ENCODE measurements at places on chromosomes 11 and 22. TPM values are rescaled to one million over a fixed set of nuclear protein-coding genes. Genes with fewer than 3 reads are reported as not detected.

Gene KCNJ11
- total RNA-seq: 4.8 TPM

Gene PANX3
- total RNA-seq: not detected

Gene TMA7B
- 0.63 TPM for total RNA-seq

Gene LMO2
- total RNA-seq: 60.6 TPM

Gene MS4A15
- not detected for total RNA-seq

DNA sequence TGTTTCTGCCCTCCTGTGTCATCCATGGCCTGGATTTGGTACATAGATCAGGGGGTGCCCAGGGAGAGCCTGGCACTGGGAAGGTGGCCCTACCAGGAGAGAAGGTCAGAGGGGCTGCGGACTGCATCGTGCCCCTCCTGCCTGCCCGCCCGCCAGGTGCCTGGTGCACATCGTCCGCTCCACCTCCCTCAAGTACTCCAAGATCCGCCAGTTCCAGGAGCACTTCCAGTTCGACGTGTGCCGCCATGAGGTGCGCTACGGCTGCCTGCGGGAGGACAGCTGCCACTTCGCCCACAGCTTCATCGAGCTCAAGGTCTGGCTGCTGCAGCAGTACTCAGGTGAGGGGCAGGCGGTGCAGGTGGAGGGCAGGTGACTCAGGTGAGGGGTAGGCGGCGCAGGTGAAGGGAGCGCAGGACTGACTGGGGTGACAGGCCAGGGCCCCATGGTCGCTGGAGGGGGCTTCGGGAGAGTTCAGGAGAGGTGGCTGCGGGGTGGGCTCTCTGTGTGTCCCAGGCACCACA is 32.7 kb upstream of the TEF start:
- no peak for DNase-seq

DNA sequence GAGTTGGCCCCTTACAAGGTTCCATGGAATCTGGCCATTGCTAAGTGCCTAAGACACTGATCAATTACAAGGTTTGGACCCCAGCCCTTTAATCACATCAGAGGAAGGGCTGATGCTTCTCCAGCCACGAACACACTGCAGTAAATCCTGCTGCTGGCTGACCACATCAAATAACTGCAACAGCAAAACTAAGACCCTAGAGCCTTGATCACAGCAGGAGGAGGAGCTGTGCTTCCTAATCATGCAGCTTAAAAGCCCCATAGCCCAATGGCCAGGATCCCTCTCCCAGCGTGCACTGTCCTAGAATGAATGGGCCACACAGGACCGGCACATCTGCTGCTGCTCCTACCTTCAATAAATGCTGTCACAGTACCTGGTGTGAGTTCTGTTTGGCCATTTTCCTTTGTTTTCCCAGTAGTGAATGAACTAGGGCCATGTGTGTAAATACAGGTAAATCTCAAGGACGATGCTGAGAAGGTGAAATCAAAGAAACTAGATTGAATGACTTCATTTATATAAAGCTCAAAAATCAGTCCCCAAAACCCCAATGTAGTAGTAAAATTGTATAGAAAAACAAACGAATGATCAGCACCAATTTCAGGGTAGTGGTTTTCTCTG is 12.7 kb downstream of the ZP1 start:
- no peak for DNase-seq

DNA sequence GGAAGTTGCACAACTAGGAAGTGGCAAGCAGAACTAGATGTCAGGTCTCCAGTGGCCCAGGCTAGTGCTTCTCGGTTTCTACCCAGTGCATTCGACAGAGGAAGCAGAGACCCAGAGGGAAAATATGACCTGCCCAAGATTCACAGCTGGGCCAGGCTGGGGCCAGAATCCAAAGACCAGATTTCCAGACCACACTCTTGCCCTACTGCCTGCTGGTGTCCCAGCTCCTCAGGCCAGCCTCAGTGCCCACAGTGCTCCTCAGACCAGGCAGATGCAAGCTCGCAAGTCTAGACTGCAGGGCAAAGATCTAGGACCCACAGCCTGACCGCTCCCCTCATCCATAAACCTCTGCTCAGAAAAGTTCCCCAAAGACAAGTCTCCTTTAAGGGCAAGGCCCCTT is 262.6 kb downstream of the BUD13 start:
- DNase-seq: no peak

GRCh38 chr22:31321421-31321820 is 24.7 kb downstream of the PATZ1 start:
- no peak for DNase-seq

GRCh38 chr11:85685820-85686459 is at the start of gene CCDC89:
CCDC89 (minus strand) TSS chr11:85686195; CDS start chr11:85686130, 65 bp downstream.
- DNase-seq: peak; percentile 97

DNA sequence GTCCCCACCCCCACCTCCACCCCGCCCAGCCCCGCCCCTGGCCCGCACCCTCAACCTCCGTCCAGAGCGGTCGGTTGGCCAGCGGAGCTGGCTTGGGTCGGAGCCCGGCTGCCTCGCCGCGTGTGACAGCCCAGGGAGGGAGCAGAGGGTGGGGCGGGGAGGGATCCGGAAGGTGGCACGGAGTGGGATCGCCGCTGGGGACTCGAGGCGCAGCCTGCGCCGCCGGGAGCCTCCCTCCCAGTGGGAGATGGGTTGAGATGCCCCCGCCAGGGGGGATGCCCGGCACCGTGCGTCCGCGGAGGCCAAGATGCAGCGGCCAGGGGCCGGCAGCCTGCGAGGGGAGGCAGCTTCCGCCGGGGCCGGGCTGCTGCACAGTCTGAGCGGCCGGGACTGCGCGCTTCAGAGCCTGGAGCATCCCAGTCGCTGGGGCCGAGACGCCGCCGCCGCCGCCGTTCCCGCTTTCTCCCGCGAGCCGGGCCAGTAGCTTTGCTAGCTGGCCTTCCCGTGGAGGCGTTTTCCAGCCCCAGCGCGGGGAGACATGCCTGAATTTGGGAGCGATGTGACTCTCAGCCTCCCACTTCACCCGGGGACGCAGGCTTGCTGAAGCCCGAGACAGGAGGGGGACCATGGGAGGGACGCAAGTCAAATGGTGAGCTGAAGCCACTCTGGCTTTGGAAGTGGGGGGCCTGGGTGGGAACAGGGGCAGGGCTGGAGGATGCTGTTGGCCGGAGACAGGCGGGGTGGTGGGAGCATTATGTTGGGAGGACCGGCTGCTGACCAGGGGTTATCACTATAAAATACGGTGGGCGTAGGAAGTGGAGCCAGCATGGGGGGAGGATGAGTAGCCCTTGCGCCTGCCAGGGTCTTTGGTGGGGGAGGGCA is 40.2 kb downstream of the DIXDC1 start:
- DNase-seq: peak; percentile 91

DNA sequence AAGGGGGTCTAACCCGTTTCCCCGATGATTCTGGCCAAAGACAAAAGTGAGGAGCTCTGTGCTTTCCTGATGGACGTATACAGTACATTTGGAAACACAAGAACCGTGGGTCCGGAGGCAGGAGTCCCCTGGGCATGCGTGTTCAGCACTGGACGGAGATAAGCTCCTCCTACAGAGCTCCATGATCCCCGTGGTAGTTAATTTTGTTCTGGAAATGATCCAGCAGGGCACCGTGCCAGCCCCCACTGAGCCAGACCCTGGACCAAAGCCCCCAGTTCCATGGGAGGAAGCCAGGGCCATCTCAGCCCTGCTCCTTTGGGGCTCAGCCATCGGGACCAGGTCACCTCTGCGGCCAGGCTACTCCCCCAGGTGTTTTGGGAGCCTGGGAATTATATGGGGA is 83.3 kb downstream of the TRMU start:
- peak; percentile 37 for DNase-seq

DNA sequence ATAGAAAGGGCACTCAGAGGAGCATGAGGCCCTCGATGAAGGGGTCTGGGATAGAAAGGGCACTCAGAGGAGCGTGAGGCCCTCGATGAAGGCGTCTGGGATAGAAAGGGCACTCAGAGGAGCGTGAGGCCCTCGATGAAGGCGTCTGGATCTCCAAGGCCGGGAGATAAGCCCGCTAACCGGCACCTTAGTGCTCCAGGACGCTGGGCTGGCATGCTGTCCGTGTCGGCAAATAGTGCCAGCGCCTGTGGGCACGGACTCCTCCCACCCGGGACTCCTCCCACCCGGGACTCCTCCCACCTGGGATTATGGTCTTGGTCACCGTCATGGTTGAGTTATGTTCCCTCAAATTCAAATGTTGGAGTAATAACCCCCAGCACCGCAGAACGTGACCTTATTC is 725.3 kb downstream of the BRD1 start:
- peak; percentile 57 for DNase-seq

DNA sequence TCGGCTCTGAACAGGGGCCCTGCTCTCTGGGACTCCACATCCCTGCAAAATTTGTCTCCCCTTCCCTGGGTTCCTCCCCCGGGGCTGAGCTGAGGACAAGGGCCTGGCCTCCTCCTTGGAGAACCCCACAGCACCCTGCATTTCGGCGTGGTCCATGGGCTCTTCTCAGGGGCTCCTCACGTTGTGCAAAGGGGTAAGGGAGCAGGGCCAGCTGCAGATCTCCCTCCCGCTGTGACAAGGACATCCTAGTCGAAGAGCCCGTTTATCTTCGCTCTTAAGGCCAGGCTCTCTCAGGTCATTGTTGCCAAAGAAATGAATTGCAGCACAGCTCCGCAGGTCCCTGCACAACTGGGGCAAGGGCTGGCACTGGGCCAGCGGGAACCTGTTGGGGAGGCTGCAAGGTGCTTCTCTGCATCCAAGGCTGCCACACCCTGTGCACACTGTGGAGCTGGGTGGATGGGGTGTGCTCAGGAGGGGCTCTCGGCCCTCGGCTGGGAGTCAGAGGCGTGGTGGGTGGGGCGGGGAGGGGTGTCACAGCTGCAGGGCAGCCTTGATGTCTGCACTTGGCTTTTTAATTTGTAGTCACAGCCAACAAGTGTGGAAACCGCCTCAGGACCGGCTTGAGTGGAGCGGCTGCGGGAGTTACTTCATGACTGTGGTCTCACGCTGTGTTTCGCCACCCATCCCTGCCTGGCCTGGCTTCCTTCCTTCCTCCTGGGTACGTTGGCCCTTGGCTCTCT is 26.6 kb upstream of the SEPTIN5 start:
- no peak for DNase-seq

GRCh38 chr22:31038686-31039085 is 42.4 kb upstream of the SMTN start:
- no peak for DNase-seq

DNA sequence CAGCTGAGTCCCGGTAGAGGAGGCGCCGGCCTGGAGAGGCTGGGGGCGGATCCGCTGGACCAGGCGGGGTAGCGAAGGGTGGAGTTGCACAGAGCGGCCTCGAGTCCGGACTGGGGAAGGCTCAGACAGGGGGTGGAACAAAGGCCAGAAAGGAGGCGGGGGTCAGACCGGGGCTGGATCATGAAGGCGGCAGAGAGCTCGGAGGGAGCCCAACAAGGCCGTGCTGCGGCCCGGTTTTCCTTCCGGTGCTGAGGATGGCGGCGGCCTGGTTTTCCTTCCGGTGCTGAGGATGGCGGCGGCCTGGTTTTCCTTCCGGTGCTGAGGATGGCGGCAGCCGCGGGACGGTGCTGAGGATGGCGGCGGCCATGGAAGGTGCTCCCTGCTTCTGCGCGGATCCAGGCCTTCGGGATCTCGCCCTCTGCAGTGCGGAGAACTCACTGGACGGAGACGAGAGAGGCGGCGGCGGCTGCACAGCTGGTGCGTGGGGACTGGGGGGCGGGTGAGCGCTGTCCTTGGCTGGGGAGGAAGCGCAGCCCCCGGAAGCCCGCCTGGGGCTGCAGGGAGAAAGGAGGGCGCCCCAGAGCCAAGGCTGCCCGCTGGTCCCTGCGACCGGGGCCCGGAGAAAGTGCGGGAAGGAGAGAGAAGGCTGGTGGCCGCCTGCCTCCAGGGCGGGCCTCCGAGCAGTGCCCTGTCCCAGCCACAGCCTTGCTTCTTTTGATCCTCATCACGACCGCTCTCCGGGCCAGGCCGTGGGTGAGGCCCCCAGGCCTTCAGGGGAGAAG is 350.4 kb upstream of the B3GAT1 start:
- peak; percentile 87 for DNase-seq
